ENCODE measurements at places on chromosomes 1 and 21. TPM values are rescaled to one million over a fixed set of nuclear protein-coding genes. Genes with fewer than 3 reads are reported as not detected.

DNA sequence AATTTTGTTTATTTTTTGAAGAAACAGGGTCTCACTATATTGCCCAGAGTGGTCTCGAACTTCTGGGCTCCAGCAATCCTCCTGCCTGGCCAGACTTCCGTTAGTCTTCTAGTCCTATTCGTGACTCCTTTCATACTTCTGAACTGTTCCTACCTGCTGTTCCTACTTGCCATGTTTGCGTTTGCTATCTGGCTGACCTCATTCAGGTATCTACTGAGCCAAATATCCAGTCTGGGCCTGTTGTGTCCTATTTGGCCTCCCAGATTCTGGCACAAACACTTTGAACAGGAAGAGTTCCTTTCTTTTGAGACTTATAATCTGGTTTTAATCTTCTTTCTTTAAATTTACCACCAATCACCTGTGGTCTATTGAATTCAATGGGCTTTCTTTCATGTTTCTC is 6.9 kb upstream of the NR1I3 start:
- DNase-seq: no peak

DNA sequence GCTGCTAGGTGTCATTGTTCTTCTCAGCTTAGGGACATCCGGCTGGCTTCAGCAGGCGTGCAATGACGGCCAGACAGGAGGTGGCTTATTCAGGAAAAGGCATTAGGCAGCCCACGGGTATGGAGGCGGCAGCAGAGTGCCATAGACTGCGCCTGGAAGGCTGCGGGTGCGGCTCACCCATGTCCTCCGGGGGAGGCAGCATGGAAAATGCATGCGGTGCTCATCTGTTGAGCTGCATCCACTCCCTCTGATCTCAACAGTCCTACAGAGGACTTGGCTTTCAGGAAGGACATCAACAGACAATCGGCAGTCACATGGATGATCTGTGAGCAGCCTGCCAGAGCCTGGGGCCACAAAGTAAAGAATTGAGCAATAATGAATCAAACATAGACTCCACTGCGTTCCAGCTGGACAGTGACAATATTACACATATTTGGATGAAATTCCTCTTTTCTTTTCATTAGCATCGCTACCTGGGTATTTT is 42.9 kb downstream of the UMODL1 start:
- DNase-seq: no peak

GRCh38 chr1:25898223-25899015 is 7.8 kb downstream of the STMN1 start:
- DNase-seq: no peak

GRCh38 chr1:201506557-201507359 is at the start of gene CSRP1:
Gene CSRP1 (minus strand): TSS chr1:201507123. CDS start chr1:201496303, 10,820 bp downstream.
- no peak for DNase-seq

GRCh38 chr1:16144325-16145029 is 11.4 kb downstream of the EPHA2 start:
- DNase-seq: no peak

GRCh38 chr1:92585831-92586230 is 99.1 kb upstream of the GFI1 start:
- DNase-seq: no peak

- no peak for DNase-seq
Measured at GRCh38 chr1:70420320-70420719, 9.3 kb downstream of the CTH start.

- DNase-seq: no peak
Measured at GRCh38 chr21:17699524-17700189, 87.0 kb upstream of the BTG3 start.

- peak; percentile 87 for DNase-seq
Measured at GRCh38 chr1:15153184-15153841, at the start of gene TMEM51. Gene TMEM51 (plus strand): TSS chr1:15153747. CDS start chr1:15215088, 61,341 bp downstream.

- no peak for DNase-seq
Measured at GRCh38 chr1:170853867-170854266, 81.5 kb upstream of the MROH9 start.

DNA sequence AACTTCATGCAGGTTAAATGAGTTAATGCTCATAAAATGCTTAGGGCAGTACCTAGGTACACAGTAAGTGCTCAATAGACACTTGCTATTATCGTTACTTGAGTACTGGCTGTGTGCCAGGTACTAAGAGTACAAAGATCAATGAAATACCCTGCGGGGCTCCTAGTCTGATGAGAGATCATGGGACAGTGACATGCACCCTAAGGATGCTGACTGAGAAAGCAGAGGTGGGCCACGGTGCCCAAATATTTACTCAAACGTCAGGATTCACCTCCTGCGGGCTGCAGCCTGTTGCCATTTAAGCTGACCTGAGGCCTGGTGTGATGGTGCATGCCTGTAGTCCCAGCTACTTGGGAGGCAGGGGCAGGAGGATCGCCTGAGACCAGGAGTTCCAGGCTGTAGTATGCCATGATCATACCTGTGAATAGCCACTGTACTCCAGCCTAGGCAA is 19.8 kb upstream of the LUZP1 start:
- no peak for DNase-seq

- DNase-seq: no peak
Measured at GRCh38 chr1:208161656-208162375, 82.4 kb downstream of the PLXNA2 start.

GRCh38 chr1:8409106-8409505 is 91.2 kb downstream of the SLC45A1 start:
- no peak for DNase-seq

DNA sequence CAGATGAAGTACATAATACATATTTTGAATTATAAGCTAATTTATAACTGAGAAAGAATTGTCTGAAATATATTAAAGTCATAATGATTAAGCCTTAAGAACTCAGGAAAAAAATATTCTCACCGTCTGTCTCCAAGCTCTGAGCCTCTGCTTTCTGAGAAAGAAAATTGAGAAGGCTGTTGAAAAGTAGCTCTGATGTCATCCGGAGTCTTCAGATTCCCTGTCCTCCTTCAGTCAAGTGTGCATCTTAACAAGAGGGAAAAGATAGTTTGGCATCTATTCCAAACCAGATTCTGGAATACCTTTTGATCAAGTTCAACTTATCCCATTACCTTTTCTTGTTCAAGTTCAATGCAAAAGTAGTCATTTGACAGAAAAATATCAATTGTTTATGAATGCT is 50.6 kb downstream of the NRIP1 start:
- no peak for DNase-seq

GRCh38 chr21:36245649-36246048 is 74.3 kb upstream of the MORC3 start:
- no peak for DNase-seq

DNA sequence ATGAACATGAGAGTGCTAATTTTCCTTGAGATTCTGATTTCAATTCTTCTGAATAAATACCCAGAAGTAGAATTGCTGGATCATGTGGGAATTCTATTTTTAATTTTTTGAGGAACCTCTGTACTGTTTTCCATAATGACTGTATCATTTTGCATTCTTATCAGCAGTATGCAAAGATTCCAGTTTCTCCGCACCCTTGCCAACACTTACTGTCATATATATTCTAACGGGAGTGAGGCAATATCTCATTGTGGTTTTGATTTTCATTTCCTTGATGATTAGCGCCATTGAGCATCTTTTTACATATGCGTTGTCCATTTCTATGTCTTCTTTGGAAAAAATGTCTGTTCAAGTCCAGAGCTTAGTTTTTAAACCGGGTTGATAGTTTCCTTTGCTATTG is 33.2 kb downstream of the VCAM1 start:
- DNase-seq: no peak

DNA sequence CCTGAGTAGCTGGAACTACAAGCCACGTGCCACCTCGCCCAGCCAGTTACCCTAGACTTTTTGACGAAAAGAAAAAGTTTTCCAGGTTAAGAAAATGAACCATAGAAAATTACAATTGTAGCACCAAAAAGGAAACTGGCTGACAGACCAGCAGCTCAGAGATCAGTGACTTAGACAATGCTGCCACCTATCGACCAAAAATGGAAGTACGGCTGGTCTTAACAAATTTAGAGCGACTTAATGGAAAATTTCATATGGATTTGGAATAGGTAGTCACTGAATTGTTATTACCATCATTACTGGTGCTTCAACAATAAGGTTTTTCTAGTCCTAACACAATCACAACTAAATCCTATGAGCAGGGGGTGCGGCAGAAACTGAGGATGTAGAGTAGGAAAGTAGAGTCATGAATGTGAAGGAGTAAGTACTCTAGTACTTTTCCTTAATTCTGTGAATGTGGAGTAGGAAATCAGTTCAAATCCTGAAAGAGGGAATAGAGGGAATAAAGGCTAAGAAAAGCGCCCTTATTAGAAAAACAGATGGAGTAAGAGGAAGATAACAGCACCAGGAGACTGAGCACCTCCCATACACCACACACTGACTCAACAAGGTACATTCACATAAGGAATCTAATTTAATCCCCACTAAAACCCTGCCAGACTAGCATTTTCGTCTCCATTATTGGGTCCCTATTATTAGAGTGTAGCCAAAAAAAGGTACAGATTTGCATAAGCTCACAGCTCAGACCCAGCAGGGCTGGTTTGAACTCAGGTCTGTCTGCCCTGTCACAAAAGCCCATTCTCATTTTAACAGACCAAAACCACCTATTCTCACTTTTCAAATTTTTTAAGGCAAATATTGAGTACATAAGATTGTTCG is 37.9 kb upstream of the MGST3 start:
- DNase-seq: peak; percentile 80

GRCh38 chr1:101264697-101265096 is 27.9 kb downstream of the S1PR1 start:
- no peak for DNase-seq

DNA sequence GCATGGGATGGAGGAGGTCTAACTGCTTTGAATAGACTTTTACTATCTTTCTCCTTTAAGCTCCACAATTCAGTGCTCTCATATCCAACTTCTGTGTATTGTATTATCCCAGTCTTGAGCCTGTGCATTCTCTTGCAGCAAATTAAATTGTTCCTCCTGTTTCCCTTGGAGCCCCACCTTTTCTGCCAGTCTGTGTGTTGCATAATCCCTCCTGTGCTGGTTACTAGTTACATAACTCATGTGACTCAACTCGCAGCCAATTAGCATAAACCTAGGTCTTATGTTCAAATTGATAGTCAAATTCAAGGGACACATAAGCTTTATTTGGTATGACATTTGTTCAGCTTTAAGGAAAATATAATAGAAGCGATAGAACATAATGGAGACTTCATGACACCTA is 1863.5 kb downstream of the MRPL39 start:
- no peak for DNase-seq

DNA sequence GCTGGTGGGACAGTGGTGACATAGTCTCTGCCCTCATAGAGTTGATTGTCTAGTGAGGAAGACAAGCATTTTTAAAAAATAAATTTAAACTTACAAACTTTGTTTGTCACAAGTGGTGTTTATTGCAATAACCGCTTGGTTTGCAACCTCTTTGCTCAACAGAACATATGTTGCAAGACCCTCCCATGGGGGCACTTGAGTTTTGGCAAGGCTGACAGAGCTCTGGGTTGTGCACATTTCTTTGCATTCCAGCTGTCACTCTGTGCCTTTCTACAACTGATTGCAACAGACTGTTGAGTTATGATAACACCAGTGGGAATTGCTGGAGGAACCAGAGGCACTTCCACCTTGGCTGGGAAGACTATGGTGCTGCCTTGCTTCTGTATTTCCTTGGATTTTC is 58.4 kb downstream of the LAMC2 start:
- DNase-seq: no peak

DNA sequence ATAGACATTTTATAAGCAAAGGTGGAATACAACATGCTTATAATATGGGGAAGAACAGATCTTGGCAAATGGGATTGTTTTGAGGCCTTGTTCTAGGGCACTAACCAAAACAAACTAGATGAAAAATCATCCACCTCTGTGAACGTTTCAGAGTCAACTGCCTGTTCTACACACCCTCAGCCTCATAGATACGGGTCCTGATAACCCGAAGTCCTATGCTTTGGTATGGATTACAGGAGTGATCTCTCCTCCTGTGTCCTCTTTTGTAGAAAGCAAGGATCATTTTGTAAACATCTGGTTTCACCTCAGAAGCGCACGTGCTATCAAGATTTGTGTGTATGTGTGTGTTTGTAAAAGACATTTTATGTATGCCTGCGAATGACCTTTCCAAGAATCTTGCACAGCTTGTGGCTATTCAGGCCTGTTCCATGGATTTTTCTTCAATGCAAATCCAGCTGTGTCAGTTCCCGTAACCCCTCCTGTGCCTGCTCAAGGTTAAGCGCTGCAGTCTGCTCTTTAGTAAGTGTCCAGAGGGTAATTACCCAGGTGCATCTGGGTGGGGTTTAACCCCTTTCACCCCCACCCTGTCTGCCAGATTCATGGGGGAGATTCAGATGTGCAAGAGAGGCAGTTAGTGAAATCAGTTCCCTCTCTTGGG is 132.4 kb downstream of the ROR1 start:
- no peak for DNase-seq

- no peak for DNase-seq
Measured at GRCh38 chr1:232904566-232904965, 45.8 kb upstream of the NTPCR start.

- no peak for DNase-seq
Measured at GRCh38 chr1:206131037-206131436, 13.8 kb upstream of the AVPR1B start.

The EPHB2 gene
- 44.6 TPM for total RNA-seq

The FALEC gene
- 0.80 TPM for total RNA-seq

The SLC2A5 gene
- 2.7 TPM for total RNA-seq

The AURKAIP1 gene
- 122 TPM for total RNA-seq
